ENCODE measurements at places on chromosomes 6 and 20.
A peak's percentile ranks its signal among the peaks of the same experiment; 100 is the strongest.

GRCh38 chr20:37643400-37643799, 50.4 kb upstream of the CTNNBL1 start:
- DNase-seq: no peak

GRCh38 chr20:64245746-64246595, 9.6 kb upstream of the PCMTD2 start:
- DNase-seq: no peak

GRCh38 chr6:118712969-118713368, 61.6 kb upstream of the CEP85L start:
- no peak for DNase-seq

DNA sequence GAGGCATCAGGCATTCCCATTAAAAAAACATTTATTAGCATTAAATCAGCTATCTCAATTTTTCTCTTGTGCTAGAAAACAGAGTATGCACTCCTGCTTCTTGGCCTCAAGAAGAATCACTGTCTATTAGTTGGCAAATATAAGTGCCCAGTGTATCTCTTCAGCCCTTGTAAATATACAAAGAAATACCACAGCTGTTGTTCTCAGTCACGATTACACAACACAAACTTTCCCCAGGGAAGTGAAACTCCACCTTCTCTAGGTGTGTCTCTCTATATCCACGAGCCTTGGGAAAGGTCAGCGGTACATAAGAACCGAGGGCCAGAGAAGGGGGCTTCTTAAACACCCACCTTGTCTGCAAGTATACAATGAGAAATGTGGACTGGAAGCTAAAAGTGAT, 194.7 kb downstream of the PKHD1 start:
- no peak for DNase-seq

GRCh38 chr20:62656197-62656918, 14.1 kb downstream of the SLCO4A1 start:
- DNase-seq: no peak

DNA sequence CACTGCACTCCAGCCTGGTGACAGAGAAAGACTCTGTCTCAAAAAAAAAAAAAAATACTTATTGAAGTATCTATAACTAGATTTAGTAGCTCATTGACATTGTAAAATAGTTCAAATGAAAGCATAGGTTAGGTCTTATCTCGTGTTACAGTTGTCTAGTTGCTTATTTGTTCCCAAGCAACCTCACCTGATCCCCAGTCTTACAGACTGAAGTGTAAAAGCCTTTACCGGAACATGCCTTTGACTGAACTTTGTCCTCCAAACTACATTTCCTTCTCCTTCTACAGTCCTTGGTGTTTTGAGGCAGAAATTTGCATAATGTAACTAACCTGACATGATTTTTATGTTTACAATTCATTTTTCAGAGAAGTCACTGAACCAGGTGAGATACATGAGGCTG, 61.0 kb downstream of the PKIB start:
- no peak for DNase-seq

DNA sequence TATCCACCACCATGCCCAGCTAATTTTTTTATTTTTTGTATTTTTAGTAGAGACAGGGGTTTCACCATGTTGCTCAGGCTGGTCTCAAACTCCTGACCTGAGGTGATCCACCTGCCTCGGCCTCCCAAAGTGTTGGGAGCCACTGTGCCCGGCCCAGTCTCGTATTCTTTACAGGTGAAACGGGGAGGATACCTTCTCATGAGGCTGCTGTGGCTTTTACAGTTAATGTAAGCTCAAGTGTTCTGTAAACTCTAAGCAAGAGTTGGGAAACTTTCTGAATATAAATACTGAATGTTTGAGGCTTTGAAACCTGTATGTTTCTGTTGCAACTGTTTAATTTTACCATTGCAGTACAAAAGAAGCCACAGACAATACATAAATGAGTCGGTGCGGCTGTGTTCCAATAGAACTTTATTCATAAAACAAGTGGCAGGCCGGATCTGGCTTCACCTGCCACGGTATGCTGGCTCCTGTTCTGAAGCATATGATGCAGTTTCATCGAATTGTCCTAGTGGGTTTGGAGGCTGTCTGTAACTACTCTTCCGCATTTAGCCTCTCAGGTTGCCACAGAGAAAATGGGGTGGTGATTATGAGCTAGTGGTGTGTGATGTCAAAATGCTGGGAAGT, 192.5 kb upstream of the ZFP64 start:
- no peak for DNase-seq

DNA sequence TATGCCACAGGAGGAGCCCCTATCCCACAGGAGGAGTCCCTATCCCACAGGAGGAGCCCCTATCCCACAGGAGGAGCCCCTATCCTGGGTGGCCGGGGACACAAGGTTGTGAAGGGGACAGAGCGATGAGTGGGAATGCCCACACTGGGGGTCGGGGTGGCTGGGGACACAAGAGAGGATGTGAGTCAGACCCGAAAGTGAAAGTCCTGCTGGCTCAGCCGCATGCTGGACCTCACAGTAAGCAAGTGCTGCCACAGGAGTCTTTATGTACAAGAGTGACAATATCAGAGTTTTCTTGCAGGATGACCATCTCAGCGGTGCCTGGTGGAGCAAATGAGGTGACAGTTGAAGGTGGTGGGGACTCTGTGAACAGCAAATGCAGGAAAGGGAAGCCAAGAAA, 93.7 kb downstream of the PSMB1 start:
- DNase-seq: peak; percentile 77

DNA sequence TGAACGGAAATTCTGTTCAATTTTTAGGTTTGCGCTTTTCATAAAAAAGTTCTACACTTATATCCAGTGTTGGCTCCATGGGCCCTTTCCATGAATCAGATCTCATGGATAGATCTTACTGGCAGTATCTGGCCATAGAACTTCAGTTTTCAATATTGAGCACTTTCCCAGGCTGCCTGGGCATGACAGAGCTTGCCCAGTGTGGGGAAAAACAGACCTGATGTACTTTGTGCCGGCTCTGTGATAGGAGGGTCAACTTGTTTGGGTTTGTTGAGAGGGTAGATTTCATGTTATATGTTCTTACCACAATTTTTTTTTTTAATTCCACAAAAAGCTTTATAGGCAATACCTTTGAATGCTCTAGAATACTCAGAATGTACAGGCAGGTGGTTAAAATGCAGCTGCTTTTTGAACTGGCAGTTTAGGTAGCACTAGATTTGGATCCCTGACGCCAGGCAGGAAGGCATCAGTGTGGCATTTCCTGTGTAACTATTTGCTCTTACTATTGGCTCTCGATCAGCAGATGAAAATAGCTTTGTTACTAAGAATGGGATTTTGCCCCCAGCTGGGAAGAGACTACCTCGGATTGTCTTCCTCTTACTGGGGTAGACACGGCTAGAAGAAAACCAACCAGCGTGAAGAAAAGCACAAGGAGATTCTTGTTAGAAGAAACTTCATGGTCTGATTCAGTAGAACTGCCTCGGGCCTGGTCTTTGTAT, 404.9 kb upstream of the SOX4 start:
- DNase-seq: no peak

GRCh38 chr20:37096415-37097041, 731 bp upstream of the RBL1 start:
- no peak for DNase-seq

DNA sequence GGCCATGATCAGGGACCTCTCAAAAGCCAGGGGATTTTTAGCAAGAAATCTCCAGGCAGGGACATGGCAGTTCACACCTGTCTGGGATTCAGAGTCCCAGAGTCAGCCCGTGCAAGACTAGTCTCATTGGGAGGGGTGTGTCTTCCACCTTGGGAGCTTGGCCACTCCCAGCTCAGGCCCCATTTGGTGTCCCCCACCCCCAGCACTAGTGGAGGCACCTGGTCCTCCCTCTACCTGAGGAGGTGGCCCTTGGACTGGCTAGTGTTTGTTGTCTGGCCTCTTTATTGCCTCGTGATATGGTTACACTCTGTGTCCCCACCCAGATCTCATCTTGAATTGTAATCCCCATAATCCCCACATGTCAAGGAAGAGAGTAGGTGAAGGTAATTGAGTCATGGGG, 140.8 kb upstream of the PHACTR3 start:
- DNase-seq: no peak

GRCh38 chr6:138291036-138291848, 73.0 kb upstream of the PBOV1 start:
- DNase-seq: peak; percentile 28

GRCh38 chr6:13538084-13538483, 36.3 kb upstream of the SIRT5 start:
- DNase-seq: peak; percentile 63

DNA sequence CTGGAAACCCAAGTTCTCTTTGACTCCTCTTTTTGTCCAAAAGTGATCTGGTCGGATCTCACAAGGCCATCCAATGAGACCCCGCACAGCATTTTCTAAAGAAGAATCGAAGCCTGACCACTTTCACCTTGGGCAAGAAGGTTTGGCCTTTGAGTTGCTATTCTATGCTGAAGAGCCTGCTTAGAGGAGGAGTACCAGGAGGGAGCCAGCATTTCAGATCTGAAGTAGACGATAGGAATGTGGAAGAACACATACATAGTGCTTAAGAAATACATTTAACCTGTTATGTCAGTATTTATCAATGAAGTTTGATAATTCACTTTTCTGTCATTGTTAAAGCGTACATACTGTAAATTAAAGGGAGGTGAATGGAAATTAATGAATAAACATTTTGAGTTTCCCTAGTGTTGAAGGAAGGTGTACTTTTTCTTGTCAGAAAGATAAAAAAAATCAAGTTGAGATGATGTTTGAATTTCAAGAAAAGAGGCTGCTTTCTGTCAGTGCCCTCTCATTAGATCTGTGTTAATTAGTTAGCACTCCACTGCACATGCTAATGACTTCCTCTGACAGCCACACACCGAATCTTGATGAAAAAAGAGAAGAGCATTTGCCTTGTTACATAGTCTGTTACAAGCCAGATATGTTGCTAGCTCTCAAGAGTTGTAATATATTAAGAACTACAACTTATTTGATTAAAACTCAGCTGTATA, 10.9 kb upstream of the TDRD6 start:
- no peak for DNase-seq

DNA sequence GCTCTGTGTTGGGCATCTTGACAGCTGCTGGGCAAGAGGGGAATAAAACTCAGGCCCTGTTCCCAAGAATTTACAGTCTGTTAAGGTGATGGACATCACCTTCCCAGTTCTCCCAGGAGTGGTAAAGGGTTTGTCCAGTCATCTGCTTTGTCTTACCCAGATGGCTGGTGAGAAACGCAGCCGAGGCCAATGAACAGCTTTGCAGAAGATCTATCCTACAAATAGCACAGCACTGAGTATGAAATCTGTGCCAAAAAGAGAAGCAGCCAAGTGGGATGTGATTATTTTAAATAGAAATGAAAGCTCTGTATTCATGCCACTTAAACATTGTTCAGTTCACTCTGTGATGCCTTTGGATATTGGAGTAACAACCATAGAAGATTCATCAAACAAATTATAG, 132.7 kb upstream of the SLC22A16 start:
- DNase-seq: no peak

DNA sequence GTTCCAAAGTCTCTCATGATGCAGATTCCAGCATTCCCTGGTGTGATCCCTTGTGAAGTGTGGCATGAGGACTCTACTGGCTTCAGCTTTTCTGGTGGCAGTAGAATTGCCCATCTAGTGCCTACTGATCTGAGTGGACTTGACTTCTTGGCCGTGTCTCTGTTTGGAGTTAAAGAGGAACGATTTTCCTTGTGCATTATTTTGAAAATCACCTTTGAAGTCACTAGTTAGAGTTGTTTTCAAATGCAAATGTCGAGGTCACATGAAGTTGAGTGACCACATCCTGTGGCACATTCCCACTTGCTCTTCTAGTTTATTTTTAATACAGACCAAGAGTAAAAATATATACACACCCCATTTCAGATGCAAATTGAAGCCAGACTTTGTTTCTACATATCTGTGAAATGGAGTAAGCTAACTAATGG, 270.7 kb upstream of the TAB2 start:
- DNase-seq: no peak

DNA sequence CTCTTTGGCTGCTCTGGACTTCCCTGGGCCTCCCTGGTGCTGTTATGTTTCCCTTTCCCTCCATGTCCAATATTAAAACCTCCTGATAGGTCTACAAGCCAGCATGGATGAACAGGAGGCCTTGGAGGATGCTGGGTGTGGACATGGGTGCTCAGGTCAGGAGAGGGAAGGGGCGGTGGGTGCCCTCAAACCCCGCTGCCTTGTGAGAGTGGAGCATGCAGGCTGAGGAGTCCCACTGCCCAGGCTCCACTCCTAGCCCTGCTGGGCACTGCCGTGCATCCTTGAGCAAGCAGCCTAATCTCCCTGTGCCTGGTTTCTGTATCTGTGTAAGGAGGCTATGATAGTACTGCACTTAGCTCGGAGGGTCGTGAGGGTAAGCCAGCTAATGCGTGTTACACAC, 18.4 kb upstream of the CCDC167 start:
- no peak for DNase-seq

DNA sequence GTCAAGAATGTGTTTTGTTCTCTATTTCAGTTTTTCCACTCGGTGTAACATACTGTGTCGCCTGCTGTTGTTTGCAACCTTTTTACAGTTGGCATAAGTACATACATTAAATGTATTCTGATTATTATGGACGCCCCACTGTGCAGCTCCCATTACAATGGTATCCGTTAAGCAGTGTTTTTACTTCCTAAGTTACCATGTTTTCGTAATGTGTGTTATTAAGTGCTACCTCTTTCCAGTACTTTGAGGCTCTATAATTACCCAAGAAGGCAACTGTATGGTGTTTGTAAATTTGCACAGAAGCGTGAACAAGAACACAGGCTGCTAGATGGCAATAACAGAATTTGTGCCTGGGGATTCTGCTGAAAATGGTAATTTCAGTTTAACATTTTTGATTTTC, 568.0 kb upstream of the MARCKS start:
- DNase-seq: no peak
